Stomach (tissue), 19 donors: ENCODE measurements at places on chromosomes 7 and 10. TPM values are rescaled to one million over a fixed set of nuclear protein-coding genes. Genes with fewer than 3 reads are reported as not detected.

DNA sequence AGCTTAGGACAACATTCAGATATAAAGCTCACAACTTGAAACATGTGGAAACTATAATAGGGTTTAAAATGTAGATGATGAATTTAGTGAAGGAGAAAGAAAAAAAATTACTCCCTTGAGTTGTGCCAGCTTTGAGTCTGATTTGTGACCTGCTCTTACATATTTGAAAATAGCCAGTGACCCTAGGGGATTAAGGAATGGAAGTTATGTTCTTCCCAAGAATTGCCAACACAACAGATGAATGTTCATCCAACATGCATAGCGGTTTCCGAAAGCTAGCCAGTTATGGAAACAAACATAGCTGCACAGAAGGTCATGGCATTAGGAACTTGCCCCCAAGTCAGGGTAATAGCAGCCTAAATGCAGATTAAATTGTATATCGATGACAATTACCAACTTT lies 10.8 kb downstream of the TMEM196 start:
- DNase-seq, result no peak

DNA sequence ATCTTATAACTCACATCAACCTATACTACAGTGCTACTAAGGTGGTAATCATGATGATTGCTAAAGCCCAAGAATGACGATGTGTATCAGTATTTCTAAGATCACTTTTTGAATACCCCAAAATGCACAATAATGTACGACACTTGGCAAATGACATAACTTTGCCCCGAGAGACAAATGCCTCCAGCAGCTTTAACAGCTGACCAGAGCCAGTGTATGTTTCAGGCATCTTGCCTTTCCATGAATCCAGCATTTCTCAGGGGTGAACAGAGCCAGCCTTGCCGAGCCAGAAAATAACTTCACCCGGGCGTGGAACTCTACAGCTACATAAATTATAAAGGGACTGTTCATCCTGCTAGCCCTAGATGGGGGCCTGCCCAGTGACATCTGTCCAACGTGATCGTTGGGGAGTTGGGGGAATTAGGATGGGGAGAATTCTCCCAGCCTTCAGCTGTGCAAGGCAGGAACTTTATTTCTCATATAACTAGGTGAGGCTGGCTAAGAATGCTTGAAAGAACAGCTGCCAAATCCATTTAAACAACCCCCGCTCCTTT lies 1.8 kb downstream of the IGFBP3 start:
- no peak for DNase-seq

The TMEM26 gene
- total RNA-seq, result not detected

The ANXA8 gene
- total RNA-seq, result not detected

The PFKFB3 gene
- total RNA-seq, result 199 TPM

The PNLIPRP1 gene
- total RNA-seq, result not detected

- peak; percentile 0 for DNase-seq
Observed at GRCh38 chr7:45712872-45713668, 138.9 kb downstream of the ADCY1 start.

- DNase-seq, result no peak
Observed at GRCh38 chr10:118694848-118695247, 59.9 kb downstream of the CACUL1 start.

- DNase-seq, result no peak
Observed at GRCh38 chr7:17123020-17123419, 175.4 kb upstream of the AHR start.

The CYP26C1 gene
- not detected for total RNA-seq

GRCh38 chr10:84798312-84798711 lies 469.9 kb downstream of the CCSER2 start:
- DNase-seq, result no peak

GRCh38 chr10:122699796-122700455 lies at the start of gene C10orf120:
C10orf120 (minus strand) TSS chr10:122699846; CDS start chr10:122699790, 56 bp downstream.
- no peak for DNase-seq

GRCh38 chr10:73408061-73408460 lies 5.8 kb downstream of the ANXA7 start:
- no peak for DNase-seq

- no peak for DNase-seq
Observed at GRCh38 chr7:75704928-75705327, 33.8 kb downstream of the HIP1 start.

- DNase-seq, result no peak
Observed at GRCh38 chr10:34996843-34997242, 93.3 kb downstream of the CUL2 start.

DNA sequence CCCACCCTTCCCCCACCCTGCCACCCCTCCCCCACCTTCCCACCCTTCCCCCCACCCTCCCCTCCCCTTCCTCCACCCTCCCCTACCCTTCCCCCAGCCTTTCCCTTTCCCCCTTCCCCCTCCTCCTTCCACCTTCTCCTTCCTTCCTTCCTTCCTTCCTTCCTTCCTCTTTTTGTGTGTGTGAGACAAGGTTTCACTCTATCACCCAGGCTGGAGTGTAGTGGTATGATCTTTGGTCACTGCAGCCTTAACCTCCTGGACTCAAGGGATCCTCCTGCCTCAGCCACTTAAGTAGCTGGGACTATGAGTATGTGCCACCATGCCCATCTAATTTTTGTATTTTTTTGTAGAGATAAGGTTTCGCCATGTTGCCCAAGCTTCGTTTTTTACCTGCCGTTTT lies 35.2 kb downstream of the CYP17A1 start:
- DNase-seq, result no peak

GRCh38 chr10:132048294-132048667 lies 17.5 kb upstream of the JAKMIP3 start:
- peak; percentile 31 for DNase-seq

- DNase-seq, result no peak
Observed at GRCh38 chr10:85918371-85918770, 448.2 kb downstream of the GRID1 start.

The LDB3 gene
- 1.8 TPM for total RNA-seq

DNA sequence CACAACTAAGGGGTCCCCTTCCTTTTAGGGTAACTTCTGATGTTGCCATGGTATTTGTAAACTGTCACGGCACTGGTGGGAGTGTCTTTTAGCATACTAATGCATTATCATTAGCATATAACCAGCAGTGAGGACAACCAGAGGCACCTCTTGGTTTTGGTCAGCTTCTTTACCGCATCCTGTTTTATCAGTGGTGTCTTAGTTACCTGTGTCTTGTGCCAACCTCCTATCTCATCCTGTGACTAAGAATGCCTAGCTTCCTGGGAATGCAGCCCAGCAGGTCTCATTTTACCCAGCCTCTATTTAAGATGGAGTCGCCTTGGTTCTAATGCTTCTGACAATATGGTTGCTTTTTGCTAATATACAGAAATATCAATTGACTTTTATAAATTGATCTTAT lies 54.9 kb downstream of the AHCYL2 start:
- no peak for DNase-seq

DNA sequence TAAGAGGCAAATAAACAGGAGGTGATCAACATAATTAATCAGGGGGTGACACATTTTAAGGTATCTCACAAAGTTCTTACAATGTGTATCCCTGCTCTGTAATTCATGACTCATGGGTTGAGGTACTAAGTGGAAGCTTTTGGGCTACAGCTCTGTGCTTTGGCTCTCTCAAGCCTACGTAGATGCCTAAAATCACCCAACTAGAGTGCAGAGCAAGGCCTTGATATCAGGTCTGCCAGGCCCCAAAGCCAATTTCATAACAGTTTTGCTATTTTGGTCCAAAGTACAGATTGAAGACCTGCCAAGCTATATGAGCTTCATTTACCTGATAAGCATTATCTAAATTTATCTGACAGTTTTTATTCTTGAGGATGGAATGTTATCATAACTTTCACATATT lies 175.3 kb upstream of the BET1 start:
- DNase-seq, result no peak

DNA sequence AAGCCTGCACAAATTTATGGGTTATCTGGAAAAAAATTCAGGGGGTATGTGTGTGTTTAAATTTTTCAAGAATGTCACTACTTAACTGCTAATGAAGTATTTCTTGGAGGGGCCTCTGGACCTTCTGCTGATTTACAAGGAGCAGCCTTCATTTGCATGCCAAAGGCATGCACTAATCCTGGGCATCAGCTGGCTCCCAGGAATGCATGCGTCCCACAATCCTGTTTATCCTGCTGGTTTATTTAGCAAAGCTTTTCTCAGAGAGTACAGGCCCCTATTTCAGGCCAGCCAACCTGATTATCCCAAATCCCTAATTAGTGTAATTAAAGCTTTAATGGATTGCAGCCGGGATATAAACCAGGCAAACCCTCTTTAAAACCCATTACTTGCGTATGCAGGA lies 170.4 kb downstream of the TAX1BP1 start:
- DNase-seq, result no peak

DNA sequence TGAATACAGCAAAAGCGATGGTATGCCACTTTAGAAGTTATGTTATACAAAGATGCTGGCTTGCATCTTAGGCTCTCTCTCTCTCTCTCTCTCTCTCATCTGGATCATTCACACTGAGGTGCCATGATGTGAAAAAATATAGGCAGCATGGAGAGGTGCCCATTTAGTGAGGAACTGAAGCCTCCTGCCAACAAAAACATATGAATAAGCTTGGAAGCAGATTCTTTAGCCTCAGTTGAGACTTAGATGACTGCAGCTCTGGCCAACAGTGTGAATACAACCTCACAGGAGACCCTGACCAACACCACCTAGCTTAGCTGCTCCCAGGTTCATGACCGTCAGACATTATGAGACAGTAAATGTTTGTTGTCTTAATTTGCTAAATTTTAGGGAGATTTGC lies 560.1 kb upstream of the LRRTM3 start:
- DNase-seq, result no peak

The CPXM2 gene
- total RNA-seq, result 33.5 TPM

The ANKRD30A gene
- total RNA-seq, result not detected

The PON3 gene
- 4.3 TPM for total RNA-seq

DNA sequence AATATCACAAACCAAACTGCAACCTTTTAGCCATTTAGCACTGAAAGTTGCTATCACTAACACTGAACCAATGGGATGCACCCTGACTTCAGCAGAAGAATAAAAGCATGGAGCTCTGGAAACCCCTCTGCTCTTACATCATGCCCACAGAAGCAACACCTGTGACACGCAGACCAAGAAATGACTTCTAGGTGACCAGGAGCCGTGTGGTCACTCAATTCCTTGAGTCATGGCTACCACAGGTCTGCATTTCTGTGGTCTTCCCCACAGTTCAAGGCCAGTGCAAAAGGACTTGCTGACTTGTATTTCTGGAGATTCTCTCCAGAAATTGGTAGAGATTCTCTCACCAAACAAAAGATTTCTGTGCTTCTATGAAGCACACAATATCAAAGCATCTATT lies 38.3 kb downstream of the NRCAM start:
- no peak for DNase-seq

DNA sequence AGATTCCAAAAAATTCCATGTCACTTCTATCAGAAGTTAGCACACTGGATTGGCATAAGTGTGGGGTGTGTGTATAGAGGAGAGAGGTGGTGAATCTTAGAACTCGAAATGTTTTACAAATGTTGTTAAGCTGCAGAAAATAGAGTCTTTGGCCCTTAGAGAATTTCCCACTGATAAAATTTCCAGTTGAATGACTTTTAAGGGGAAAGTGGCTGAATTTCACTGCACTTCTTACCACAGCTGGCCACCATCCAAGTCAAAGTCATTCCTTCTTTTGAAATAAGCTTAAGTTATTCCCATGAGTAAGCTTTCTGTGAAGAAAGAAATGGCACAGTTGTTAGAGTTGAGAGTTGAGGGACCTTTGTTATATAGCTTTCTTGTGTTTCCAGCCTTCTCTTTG lies 13.9 kb downstream of the VCL start:
- no peak for DNase-seq

GRCh38 chr10:1141261-1141660 lies 85.1 kb downstream of the WDR37 start:
- DNase-seq, result no peak

DNA sequence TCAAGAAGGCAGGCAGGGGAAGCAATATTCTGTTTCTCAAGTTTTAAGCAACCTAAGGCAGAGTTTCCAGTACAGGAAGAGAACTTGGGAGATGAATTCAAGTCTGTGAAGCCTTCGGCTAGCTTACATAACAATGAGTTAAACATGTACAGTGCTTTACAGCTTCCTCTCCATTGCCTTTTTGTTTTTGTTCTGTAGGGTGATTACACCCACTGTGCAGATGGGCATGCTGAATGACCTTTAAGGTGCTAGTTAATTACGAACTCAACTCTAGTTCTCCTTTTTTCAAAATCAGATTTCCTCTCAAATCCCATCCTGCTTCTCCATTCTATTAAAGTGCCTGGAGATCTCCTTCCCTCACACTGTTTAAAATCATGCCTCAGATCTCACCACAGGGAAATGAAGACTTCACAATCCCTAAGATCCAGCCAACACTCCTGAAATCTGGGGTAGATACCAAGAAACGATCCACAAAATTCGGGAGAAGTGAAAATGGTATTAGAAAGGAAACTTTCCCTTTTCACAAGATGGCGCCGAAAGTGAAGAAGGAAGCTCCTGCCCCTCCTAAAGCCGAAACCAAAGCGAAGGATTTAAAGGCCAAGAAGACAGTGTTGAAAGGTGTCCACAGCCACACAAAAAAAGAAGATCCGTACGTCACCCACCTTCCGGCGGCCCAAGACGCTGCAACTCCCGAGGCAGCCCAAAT lies 16.8 kb upstream of the MSMB start:
- no peak for DNase-seq

GRCh38 chr10:127215866-127216265 lies 19.5 kb upstream of the INSYN2A start:
- no peak for DNase-seq

GRCh38 chr7:504221-505111 lies 15.2 kb downstream of the PDGFA start:
- DNase-seq, result peak; percentile 69

The KIAA1217 gene
- 31.8 TPM for total RNA-seq

DNA sequence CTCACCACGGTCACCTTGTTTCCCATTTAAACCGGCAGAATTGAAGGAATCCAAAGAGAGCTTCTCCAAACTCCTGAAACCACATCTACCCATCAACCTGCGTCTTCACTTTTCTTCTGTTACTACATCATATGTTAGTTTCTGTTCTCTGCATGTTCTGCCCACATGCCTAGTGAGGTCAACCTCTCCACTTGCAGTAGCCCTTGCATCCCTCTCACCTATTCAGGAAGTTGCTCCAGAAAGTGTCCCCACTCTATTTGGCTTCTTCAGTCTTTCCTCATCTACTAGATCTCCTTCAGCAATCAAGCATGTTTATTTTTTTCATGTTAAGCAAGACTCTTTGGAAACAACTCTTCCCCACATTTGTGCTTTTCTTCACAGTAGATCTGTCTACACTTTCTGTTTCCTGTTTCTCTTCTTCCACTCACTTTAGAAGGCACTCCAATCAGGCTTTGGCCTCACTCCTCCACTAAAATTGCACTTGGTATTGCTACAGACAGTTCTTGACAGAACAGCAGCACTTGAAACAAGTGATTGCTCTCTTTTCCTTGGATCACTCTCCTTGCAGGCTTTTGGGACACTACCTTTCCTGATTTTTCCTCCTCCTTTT lies 7.5 kb downstream of the SAMD9L start:
- no peak for DNase-seq

GRCh38 chr10:4108693-4109092 lies 323.7 kb upstream of the KLF6 start:
- DNase-seq, result no peak

GRCh38 chr7:46317256-46317655 lies 396.2 kb upstream of the IGFBP3 start:
- DNase-seq, result no peak
